ENCODE measurements at places on chromosomes 11 and 22. TPM values are rescaled to one million over a fixed set of nuclear protein-coding genes. Genes with fewer than 3 reads are reported as not detected.

Gene TREH
- total RNA-seq: not detected

DNA sequence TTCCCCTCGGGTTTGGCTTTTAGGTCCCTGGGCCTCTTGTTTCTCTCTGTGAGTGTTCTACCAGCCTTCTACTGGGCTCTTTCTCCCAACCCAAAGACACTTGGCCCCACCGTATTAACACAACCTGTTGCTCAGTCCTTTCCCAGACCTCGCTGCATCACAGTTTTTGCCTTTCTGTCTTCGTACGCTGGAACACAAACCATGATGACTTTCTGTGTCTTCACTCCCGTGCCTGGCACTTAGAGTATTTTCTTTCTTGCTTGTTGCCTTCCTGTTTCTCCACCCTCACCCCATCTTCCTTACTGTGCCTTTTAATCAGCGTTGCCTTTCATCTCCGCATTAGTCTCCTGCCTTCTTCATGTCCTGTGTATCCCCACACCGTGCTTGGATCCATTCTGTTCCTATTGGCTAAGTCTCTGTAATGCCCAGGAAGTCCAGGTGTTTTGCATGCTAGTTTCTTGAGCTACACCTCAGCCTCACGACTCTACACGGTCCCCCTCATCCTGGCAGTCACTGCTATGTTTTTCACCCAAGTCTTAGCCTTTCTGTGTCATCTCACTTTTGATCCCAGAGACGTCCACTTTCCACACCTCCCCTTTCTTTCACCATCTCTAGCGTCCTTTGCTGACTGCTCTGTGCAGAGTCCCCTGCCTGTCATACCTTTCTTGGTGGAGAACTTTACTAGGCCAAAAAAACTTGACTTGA is 1.6 kb downstream of the MARK2 start:
- DNase-seq: no peak

DNA sequence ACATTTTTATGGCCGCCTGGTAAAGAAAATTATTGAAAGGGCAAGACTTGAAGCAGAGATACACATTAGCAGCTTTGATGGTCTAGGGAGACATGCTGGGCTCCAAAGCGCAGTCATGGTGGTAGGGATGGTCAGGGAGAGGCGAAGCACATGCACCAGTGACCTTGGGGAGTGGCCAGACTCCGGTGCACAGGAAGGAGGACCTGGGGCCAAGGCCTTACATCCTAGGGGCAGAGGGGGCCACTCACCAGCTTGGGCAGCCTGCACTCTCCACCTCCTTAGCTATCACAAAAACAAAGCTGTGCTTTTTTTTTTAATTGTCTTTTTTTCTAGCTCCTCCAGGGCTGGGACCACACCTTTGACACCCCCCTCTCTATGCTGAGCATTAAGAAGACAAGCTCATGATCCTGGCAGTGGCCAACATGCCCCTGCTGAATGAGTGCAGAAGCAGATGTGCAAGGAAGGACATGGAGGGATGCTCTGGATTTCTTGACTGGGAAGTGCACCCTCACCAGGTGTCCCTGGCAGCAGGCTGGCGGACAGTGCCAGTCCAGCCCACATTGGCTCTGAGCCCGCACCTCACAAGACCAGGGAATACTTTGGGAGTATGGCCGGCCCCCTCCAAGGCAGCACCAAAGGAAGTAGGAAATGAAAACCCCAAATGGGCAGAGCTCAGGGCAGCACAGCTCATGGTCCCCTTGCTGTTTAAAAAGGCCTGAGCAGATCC is 619.9 kb downstream of the TBC1D22A start:
- no peak for DNase-seq

- DNase-seq: no peak
These were observed 45.6 kb upstream of the RRM1 start for GRCh38 chr11:4049006-4049405.

- no peak for DNase-seq
These were observed 23.4 kb downstream of the PPM1F start for GRCh38 chr22:21929253-21929652.

Gene RTN4RL2
- not detected for total RNA-seq

All from SJSA1 (cell line).